ENCODE measurements at places on chromosomes 12 and 14.
A peak's percentile ranks its signal among the peaks of the same experiment; 100 is the strongest.

DNA sequence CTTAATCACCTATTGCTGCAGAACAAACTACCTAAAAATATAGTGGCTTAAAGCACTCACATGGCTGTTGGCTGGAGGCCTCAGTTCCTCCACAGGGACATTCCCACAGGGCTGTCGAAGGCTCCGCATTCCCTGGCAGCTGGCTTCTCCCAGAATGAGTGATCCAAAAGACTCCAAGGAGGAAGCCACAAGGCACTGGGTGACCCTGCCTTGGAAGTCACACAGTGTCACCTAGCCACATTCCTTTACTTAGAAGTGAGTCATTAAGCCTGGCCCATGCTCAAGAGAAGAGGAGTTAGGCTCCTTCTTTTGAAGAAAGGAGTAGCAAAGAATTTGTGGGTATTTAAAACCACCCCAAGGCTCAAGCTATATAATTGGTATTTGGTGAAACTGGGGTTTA is 63.9 kb upstream of the MAP1LC3B2 start:
- no peak for DNase-seq

GRCh38 chr12:75257510-75257909 is 47.9 kb upstream of the KCNC2 start:
- DNase-seq, result peak; percentile 82

DNA sequence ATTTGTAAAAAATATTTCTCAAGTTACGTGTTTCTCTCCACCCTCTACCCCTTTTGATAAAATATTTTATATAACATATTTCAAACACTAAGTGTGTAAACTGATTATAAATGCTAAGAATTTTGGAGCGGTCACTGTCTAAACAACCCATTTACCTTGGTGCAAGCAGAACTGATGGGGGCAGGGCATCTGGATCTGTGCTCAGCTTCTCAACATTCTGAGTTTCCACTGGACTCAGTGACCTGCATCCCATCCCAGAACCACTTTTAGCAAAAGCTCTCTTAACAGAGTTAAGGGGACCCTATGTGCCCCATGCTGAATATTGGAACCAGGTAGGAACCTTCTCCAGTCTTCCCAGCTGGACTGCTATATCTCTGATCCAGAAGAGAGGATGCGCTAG is 53.5 kb downstream of the CKAP4 start:
- no peak for DNase-seq

- DNase-seq, result no peak
Measured at GRCh38 chr14:93909429-93910128, 17.6 kb upstream of the FAM181A start.

GRCh38 chr12:43551279-43551970 is 578 bp downstream of the ADAMTS20 start:
- no peak for DNase-seq

GRCh38 chr12:116547955-116548501 is 11.2 kb upstream of the MAP1LC3B2 start:
- peak; percentile 59 for DNase-seq

DNA sequence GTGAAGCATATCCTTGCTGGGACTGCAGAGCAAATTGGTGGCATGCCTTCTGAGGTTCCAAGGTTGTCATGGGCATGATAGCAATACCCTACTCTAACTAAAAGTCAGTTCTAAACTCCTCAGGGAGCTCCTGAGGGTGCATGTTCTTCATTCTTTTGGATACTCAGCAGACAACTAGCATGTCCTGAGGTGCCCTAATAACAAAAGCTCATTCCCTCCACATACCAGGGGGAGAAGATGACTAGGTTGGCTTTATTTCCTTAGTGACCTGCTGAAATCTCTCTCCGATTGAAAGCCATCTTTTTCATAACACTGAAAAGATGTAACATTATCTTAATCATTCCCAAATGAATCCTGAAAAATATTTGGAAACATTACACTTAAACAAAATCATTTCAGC is 188.7 kb upstream of the IGF1 start:
- DNase-seq, result no peak

GRCh38 chr12:112879191-112879705 is 27.5 kb upstream of the OAS1 start:
- DNase-seq, result no peak

GRCh38 chr12:70732287-70732686 is 95.1 kb upstream of the PTPRB start:
- no peak for DNase-seq

- no peak for DNase-seq
Measured at GRCh38 chr14:58200846-58201245, 897 bp downstream of the ACTR10 start.

DNA sequence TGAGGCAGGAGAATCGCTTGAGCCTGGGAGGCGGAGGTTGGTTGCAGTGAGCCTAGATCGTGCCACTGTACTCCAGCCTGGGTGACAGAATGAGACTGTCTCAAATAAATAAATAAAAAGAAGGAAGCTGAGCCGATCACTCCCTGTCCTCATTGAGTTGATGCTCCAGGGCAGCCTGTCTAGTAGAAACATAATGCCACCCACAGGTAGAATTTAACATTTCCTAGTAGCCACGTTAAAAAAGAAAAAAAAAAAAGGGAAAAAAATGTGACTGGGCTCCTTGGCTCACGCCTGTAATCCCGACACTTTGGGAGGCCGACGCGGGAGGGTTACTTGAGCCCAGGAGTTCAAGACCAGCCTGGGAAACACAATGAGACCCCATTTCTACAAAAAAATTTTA is 135.7 kb downstream of the SCARB1 start:
- DNase-seq, result no peak

- no peak for DNase-seq
Measured at GRCh38 chr12:76883811-76884210, 5.0 kb upstream of the CSRP2 start.

GRCh38 chr14:24915958-24916595 is 133.9 kb downstream of the STXBP6 start:
- DNase-seq, result no peak

- DNase-seq, result peak; percentile 55
Measured at GRCh38 chr14:101628471-101628966, 67.2 kb downstream of the DIO3 start.

- no peak for DNase-seq
Measured at GRCh38 chr12:12626471-12626870, 14.8 kb downstream of the CREBL2 start.

DNA sequence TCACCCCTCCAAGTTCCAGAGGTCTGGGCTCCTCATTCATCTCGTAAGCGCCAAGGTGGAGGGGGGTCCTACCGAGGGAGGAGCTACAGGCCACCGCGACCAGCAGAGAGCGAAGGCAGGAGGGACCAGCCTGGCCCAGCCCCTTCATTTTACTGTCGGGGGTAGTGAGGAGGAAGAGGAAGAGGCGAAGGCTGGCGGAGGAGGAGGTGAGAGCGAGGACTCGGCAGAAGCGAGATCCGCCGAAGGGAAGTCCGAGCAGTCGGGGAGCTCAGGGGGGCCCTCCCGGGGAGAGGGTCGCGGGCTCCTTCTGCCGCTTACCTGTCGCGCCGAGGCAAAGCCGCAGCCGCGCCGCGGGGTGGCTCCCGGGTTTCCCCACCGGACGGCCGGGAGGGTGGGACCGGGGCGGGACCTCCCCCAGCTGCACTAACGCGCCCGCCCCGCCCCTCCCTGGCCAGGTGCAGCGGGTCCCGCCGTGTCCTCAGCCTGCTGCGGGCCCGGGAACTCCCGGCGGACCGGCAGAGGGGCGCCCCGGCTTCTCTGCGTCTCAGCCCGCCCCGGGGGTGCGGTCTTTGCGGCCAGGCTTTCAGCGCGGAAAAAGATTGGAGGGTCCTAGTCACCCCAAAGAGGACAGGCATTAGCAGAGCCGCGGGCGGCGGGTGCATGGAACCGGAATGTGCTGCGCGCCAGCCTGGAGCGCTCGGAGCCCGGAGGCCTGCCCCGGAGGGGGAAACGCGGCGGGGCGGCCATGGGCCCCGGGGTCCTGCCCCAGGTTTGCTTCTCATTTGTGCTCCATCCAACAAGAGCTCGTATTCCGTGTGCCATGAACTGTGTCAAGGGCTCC is at the start of gene GALNT6:
GALNT6 (minus strand) TSS at position 124 of the 841 bp plus-strand sequence. CDS start 11,625 bp downstream, outside the sequence.
- DNase-seq, result peak; percentile 55

GRCh38 chr12:41681898-41682297 is 462.8 kb downstream of the GXYLT1 start:
- DNase-seq, result no peak

- DNase-seq, result no peak
Measured at GRCh38 chr12:52708010-52708409, 4.7 kb upstream of the KRT77 start.

DNA sequence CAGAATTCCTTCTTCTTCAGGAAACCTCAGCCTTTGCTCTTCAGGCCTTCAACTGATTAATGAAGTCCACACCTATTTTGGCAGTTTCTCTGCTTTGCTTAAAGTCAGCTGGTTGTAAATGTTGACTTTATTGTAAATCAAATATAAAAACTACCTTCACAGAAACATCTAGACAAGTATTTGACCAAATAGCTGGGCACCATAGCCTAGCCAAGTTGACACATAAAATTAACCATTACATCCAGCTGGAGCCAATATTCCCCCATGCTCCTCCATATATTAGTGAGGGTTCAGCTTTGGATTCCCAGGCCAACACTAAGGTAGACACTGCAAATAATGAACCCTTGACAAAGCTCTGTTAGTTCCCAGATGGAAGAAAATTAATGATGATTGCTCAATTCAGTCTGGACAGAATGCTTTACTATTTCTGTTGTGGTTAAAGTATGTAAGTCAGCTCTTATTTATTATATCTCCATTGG is 125.5 kb downstream of the ZFP36L1 start:
- no peak for DNase-seq

GRCh38 chr12:29517264-29517663 is 19.8 kb upstream of the OVCH1 start:
- no peak for DNase-seq

DNA sequence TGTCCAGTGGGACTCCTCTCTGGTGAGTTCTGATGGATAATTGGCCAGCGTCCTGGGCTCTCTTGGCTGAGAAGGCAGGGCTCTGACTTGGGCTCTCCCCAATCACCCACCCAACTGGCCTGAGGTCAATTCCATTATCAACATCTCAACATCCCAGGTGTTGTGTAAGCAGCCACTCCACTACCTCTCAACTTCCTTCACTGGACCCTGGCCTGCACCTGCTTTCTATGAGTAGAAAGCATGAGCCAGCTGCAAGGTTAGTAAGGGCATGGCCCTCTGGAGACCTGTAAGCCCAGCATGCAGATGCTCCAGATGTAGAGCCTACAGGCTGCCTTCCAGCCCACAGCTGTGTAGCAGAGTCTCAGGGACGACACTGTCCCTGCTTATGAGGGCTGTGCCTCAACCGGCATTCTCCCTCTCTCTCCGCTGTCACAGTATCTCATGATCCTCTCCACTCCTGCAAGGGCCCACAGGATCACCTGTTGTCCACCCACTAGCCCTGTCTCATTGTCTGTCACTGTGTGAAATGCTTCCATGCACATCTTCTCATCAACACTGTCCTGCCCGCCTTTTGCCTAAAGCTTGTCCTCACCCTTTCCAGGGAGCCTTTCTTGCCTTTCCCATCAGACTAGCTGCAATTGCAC is 5.4 kb upstream of the KRT81 start:
- no peak for DNase-seq

GRCh38 chr14:95291859-95292542 is 27.7 kb downstream of the CLMN start:
- no peak for DNase-seq

DNA sequence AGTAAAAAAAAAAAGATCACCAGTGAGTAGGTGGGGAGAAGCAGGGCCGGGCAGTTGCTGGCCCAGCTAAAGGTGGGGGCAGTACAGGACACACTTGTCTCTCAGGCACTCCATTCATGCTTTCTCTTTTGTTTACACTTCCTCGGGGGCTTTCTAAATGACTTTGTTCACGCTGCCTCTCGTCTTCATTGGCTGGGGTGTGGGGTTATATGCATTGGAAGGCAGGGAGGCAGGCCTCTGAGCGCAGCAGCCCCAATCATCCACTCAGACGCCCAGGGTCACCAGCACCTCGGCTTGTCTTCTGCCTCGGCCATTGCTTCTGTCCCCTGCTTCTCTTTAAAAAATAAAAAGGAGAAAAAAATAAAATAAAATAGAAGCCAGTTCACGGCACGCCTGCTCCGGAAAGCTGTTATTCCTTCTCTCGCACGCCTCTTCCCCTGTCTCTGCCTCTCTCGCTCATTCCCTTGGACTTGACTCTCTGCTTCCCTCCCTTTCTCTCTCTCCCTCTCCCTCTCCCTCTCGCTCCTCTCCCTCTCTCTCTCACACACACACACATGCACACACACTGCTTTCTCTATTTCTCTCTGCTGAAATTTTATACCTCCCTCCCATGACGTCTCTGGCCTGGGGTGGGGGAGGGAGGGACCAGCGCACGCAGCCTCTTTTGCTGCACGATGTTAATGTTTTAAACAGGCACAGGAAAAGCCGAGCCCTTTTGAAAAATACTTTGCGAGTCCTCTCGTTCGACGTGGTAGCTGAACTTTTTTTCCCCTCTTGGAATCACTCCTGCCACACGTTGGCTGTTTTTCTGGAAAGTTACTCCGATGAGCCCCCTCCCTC is at the start of gene TGFB3:
TGFB3 (minus strand) TSS at position 570 of the 840 bp plus-strand sequence. CDS start 1,102 bp downstream, outside the sequence.
- DNase-seq, result no peak

DNA sequence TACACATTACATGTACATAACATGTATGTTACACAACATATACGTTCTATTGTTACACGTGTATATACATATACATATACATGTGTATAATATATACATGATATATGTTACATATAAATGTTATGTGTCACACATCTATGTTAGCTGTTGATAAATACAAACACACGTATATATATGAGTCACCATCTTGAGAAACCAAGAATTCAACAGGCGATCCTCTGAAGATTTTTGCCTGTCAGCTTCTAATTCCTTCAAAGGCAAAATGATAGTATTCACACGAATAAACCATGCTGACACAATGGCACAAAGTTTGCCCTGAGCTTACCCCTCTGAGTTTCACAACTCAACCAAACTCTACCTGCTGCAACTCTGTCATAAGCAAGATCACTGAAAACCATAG is 30.2 kb upstream of the TESC start:
- DNase-seq, result no peak

DNA sequence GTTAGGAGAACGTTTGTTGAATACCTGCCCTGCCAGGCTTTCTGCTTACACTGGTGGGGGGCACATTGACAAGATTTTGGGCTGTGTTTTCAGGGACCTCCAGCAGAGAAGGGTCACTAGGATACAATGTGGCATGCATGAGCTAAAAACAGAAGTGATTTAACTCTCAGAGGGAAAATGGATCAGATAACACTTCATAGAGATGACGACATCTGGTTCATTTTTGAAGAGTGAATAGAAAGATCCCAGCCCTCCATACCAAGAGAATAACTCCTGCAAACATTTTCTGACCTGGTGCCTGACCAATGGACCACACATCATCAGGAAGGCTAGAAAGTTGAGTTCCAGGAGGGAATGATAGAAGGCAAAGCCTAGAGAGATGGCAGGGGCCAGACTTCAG is 33.7 kb downstream of the CKB start:
- DNase-seq, result no peak

GRCh38 chr12:45973526-45973925 is 16.8 kb downstream of the SCAF11 start:
- no peak for DNase-seq

DNA sequence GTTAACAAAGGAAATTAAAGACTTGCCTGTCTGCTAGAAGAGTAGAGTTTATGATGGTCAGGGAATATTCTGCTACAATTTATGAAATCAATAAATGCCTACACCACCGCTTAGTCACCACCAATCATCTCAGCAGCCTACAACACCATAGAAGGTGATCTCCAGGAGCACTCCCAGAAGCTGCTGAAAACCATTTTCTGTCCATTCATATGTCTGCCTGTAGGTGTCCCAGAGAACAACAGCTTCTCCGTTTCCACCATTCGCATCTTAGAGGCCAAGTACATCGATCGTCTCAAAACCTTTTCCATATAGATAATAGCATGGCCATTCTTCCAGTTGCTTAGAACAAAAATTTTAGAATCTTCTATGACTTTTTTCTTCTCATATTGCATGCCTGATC is 303.4 kb downstream of the KCNC2 start:
- DNase-seq, result peak; percentile 17
